NCI-H1930 (cell line): ENCODE measurements at places on chromosomes 3 and 15.

- no peak for DNase-seq
These were observed 177.1 kb upstream of the ICE2 start for GRCh38 chr15:60656041-60656440.

DNA sequence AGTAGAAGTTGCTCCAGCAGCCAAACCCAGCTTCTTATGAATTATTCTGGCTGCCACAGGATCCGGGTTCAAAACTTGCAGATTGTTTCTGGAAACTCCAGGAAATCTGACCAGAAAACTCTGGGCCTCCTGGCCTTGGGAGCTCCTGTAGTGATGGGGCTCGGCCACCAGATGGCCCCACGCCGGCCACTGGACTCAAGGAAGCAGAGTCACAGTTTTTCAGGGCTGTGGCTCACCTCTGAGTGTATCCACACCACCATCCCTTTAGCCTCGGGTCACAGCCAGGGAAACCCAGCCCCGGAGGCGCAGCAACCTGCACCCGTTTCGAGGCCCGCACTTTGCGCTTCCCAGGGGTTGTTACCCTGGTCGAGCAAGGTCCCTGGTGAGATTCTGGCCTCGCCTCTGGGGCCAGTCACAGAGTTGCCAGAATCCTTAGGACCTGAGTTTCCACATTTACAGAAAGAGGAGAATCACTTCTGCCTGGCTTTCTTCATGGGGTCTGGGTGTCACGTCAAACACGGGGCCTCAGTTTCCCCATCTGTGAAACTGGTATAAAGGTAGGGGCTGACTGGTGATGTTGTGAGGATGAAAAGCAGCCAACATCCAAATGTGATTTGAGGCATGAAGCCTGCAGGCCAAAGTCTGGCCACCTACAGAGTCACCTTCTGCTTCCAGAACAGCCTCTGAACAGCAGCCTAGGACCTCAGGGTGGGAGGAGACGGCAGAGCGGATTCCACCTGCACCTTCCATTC lies 53.5 kb upstream of the LCTL start:
- peak; percentile 5 for DNase-seq

DNA sequence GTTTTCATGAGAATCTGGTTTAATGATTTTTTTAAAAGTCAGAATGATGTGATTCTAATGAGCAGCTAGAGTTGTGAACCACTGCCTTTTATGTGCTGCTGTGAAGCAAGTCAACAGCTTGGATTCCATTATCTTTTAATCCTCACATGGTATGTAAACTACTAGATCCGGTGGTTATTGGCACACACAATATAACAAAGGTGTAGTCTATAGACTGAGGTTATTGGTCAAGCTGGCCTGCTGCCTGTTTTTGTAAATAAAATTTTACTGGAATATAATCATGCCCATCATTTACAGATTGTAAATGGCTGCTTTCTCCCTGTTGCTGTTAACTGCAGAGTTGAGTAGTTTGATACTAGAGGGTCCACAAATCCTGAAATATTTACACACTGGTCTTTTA lies 103.1 kb downstream of the OTOL1 start:
- no peak for DNase-seq

GRCh38 chr15:68900027-68900426 lies 30.3 kb upstream of the SPESP1 start:
- DNase-seq = no peak

DNA sequence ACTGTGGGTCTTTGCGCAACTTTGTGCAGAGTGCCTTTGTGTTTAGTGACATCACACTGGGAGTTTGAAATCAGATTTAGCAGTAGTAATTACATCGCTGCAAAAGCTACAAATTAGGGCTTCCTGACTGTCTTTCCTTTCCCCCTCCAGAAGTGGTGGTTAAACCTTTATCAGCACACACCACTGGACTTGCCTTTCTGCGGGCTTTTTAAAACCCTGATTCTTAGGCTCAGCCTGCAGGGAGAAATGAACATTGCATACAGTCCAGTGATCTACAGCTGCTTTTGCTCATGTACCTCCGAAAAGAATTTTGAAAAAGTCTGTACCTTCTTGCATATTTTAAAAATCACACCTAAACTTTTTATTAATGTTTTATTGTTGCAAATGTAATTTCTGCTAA lies 219.7 kb upstream of the NAALADL2 start:
- no peak for DNase-seq

- no peak for DNase-seq
These were observed 135.3 kb upstream of the DAZL start for GRCh38 chr3:16740515-16740914.

- DNase-seq = no peak
These were observed 14.8 kb downstream of the CEP19 start for GRCh38 chr3:196697270-196697669.

- no peak for DNase-seq
These were observed 608 bp downstream of the SCN5A start for GRCh38 chr3:38648659-38649499.

DNA sequence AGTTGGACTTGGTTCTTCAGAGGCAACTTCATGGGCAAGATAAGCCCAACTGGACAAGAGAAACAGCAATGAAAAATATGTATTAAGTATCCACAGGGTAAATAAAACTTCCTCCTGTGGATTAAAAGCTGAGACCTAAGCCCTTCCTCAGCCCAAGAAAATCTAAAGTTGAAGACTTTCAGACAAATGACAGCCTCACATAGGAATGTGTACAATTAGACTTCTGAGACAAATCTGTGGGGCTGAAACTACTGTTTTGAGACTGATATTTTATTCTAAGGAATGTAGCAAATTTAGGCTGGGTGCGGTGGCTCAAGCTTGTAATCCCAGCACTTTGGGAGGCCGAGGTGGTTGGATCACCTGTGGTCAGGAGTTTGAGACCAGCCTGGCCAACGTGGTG lies 74.2 kb upstream of the IL12A start:
- DNase-seq = no peak

GRCh38 chr3:45789235-45789812 lies 7.0 kb downstream of the SLC6A20 start:
- no peak for DNase-seq

GRCh38 chr3:116569611-116570010 lies 124.3 kb upstream of the LSAMP start:
- DNase-seq = no peak

GRCh38 chr15:47796830-47797229 lies 79.5 kb downstream of the SEMA6D start:
- DNase-seq = no peak
